Sigmoid colon (tissue), 7 donors: ENCODE measurements at places on chromosomes 5 and 9. TPM values are rescaled to one million over a fixed set of nuclear protein-coding genes. Genes with fewer than 3 reads are reported as not detected.

The RNF183 gene
- total RNA-seq: not detected

The SPATA31A1 gene
- total RNA-seq: not detected

GRCh38 chr9:121107881-121108280 lies 33.1 kb downstream of the CNTRL start:
- H3K36me3 ChIP-seq: no peaks in the 10 kb centered on the region
- H3K27me3 ChIP-seq: no peaks in the 10 kb centered on the region
- no peak overlapping the region for H3K27ac ChIP-seq
- DNase-seq: no peak
- no peak overlapping the region for H3K4me3 ChIP-seq
- no peaks in the 10 kb centered on the region for H3K4me1 ChIP-seq

DNA sequence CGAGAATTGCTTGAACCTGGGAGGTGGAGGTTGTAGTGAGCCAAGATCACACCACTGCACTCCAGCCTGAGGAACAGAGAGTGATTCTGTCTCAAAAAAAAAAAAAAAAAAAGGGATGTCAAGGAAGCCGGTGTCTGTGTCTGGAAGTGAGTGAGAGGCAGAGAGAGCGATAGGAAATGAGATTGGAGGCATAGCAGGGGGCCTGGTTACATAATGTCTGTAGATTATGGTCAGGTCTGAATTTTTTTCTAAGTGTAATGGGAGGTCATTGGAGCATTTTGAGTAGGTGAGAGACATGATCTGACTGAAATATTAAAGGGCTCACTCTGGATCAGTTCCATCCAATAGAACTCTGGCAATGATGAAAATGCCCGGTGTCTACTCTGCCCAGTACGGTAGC lies 40.4 kb upstream of the CTNNA1 start:
- no peak overlapping the region for H3K4me3 ChIP-seq
- H3K27ac ChIP-seq: no peak overlapping the region
- no peaks in the 10 kb centered on the region for H3K36me3 ChIP-seq
- DNase-seq: no peak

The SEMA5A gene
- total RNA-seq: 1.8 TPM

GRCh38 chr9:5614985-5615384 lies 13.9 kb upstream of the RIC1 start:
- H3K4me1 ChIP-seq: no peaks in the 10 kb centered on the region
- DNase-seq: no peak
- no peaks in the 10 kb centered on the region for H3K36me3 ChIP-seq
- H3K27me3 ChIP-seq: no peaks in the 10 kb centered on the region
- no peak overlapping the region for H3K27ac ChIP-seq
- no peak overlapping the region for H3K4me3 ChIP-seq

DNA sequence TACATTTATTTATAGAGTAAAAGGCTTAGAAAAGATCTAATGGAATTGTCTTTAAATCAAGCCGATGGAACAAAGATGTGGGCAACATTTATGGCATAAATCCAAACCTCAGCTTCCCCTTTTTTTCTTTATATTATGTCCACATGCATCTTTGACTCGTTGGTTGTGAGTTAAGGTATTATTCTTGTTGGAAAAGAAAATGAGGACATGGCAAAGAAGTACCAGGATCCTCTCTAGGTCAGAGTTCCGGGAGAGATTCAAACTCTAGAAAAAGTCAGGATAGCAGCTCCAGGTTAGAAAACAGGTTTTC lies 508 bp upstream of the NME5 start:
- H3K4me1 ChIP-seq: peaks cover 4% of the 10 kb centered on the region
- peak overlapping the region; percentile 66 for H3K4me3 ChIP-seq
- H3K36me3 ChIP-seq: no peaks in the 10 kb centered on the region
- H3K27me3 ChIP-seq: no peaks in the 10 kb centered on the region

DNA sequence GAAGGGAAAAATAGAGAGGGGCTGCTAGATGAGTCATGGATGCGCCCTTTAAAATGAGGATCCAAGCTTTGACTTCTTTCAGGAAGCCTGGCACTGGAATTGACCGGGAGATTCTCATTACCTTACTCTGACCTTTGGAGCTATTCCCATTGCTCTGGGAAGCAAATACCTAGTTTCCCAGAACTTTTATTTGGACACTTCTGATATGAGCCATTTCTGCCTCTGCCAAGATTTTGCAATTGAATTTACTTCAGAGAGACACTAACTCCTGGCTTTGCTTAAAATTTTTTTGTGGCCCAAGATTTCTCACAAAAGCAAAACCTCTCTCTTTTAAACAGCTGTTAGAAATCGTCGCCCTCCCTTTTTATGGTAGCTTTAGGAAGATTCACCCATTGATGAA lies 15.7 kb upstream of the AGXT2 start:
- H3K4me3 ChIP-seq: no peak overlapping the region
- H3K4me1 ChIP-seq: peaks cover 2% of the 10 kb centered on the region
- no peak overlapping the region for H3K27ac ChIP-seq

DNA sequence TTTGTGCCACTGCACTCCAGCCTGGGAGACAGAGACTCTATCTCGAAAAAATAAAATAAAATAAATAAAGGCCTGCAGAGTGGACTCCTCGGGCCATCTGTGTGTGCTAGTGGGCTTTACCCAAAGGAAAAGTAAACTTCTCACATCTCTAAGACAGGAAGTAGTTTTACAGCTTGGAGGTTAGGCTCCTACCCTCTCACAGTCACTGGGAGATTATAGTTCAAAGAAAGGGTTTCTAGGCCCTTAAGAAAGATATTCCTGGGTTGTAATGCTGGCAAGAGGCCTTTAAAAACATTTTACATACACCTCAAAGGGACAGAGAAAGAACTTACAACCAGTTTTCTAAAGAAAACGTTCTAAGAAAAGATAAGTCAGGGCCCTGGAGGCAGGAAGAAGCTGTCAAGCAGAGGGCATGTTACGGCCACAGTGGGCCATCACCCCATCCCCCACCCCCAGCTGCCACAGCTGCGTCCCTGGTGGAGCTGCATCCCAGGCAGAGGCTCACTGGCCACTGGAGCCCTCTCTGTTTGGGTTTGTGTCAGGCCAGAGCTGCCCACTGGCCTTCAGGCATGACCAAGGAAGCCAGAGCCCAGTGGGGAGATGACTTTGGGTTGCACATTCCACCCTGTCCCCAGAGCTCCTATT lies 78.1 kb upstream of the CDK20 start:
- H3K27me3 ChIP-seq: no peaks in the 10 kb centered on the region
- H3K4me3 ChIP-seq: no peak overlapping the region
- no peaks in the 10 kb centered on the region for H3K36me3 ChIP-seq
- DNase-seq: no peak
- H3K4me1 ChIP-seq: no peaks in the 10 kb centered on the region
- no peak overlapping the region for H3K27ac ChIP-seq

- peaks cover 2% of the 10 kb centered on the region for H3K4me1 ChIP-seq
- no peaks in the 10 kb centered on the region for H3K27me3 ChIP-seq
- no peak overlapping the region for H3K27ac ChIP-seq
- DNase-seq: no peak
These were observed 147.6 kb upstream of the SPRY4 start for GRCh38 chr5:142472306-142472951.

- no peak overlapping the region for H3K27ac ChIP-seq
- H3K4me1 ChIP-seq: no peaks in the 10 kb centered on the region
- H3K27me3 ChIP-seq: no peaks in the 10 kb centered on the region
These were observed 756.4 kb upstream of the DMAC1 start for GRCh38 chr9:8555762-8556500.
